ENCODE measurements at places on chromosomes 2 and 18. TPM values are rescaled to one million over a fixed set of nuclear protein-coding genes. Genes with fewer than 3 reads are reported as not detected.

Gene AGFG1
- total RNA-seq = 51.3 TPM

Gene RGPD4
- not detected for total RNA-seq

Gene HRH4
- total RNA-seq = not detected

Gene NDUFAF7
- 20.7 TPM for total RNA-seq

Gene CNRIP1
- total RNA-seq = 1.6 TPM

Gene SEPTIN10
- 0.40 TPM for total RNA-seq

Gene REEP1
- 0.18 TPM for total RNA-seq

Gene HAAO
- not detected for total RNA-seq

Gene APCDD1
- total RNA-seq = not detected

Gene ABCB11
- total RNA-seq = 0.25 TPM

Gene ALK
- not detected for total RNA-seq

Gene SKOR2
- not detected for total RNA-seq
